Activated naive CD8-positive, alpha-beta T cell treated with anti-CD3 and anti-CD28 coated beads, Interleukin-2, amount 50 U/mL, for 24 hours (primary cell): ENCODE measurements at places on chromosomes 2 and 18.

DNA sequence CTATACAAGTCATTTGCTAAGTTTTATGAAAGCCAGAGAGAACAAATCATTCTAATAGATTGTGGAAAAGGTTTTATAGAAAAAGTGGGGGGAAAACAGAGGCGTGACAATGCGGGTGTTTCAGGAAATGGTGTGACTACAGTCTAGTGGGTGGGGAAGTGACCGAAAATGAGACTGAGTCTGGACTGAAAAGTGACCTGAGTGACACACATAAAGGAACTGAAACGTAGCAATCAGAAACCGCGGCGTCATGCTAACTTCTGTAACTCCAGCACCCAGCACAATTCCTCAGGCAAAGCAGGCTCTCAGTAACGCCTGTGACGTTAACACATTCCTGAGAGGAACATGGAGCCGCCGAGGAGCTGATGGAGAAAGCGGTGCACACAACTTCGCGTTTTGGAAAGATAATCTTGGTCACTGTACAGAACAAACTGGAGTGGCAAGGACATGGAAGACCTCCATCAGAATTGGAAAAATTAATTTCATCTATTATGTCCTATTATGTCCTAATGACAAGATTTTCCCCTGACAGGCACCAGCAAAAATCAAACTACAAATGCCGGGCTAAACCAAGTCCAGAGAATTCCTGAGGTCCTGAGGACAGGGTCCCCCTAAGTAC, 1.4 kb upstream of the CD226 start:
- DNase-seq: peak; percentile 59

GRCh38 chr2:55399815-55400214, 19.8 kb downstream of the CCDC88A start:
- no peak for DNase-seq

GRCh38 chr2:236394571-236394970, 130.4 kb upstream of the ASB18 start:
- DNase-seq: no peak

GRCh38 chr18:74513883-74514205, 17.7 kb downstream of the CNDP2 start:
- no peak for DNase-seq

DNA sequence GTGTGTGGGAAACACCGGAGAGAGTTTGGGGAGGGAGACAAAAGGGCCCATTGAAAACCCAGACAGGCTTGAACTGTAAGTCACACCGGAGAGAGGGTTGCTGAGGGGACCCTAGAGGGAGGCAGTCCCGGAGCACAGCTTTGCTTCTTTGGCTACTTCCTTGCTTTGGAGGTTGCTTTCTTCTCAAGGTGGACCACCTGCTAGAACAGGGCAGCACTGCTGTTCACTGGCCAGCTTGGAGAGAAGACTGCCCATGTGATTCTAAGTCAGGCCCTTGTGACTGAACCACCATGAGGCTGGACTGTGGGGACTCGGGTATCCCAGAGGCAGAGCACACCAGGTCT, 4.4 kb downstream of the ACTG2 start:
- no peak for DNase-seq

DNA sequence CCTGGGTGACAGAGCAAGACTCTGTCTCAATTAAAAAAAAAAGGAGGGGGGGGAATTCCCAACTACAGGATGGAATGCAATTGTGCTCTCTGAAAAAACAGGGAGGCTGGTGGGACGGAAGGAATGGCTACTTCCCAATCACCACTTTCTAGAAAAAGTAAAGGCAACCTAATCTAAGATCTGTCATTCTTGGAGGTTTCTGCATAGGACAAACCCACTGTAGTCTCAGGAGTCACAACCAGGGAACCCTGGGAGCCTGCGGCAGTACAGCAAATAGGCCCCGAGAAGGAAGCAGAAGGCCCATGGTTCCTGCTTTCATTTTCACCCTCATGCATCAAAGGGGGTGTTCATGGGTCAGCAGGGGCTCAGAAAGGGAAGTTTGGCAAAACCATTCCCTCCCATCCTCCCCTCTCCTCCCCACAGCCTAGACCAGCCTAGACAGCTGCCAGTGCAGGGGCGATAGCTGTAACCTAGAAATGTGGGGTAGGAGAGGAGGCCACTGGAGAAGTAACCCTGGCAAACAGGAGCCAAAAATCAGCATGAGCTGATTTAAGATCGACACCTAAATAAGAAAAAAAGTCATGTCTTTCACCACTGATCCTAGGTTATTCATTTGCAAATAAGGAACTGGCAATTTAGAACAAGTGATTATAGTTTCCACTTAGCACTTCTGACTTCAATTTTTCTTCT, 48.0 kb downstream of the TRABD2A start:
- DNase-seq: no peak

DNA sequence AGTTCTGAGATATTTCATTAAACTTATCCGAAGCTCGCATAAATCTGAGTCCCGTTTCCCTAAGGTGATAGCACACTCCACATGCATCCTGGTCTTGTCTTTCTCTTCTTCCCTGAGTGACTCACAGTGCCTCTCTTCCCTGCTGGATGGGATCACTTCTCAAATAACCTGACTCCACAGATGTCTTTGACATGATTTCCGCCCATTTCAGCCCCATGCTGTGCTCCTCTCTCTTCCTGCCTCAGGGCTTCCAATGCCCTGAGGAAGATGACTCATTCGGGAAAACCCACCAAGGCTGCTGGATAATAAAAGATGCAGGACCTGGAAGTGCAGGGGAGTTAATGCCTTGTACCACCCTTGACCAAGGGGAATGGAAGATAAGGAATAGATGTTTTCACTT, 441.7 kb upstream of the SOX11 start:
- no peak for DNase-seq

DNA sequence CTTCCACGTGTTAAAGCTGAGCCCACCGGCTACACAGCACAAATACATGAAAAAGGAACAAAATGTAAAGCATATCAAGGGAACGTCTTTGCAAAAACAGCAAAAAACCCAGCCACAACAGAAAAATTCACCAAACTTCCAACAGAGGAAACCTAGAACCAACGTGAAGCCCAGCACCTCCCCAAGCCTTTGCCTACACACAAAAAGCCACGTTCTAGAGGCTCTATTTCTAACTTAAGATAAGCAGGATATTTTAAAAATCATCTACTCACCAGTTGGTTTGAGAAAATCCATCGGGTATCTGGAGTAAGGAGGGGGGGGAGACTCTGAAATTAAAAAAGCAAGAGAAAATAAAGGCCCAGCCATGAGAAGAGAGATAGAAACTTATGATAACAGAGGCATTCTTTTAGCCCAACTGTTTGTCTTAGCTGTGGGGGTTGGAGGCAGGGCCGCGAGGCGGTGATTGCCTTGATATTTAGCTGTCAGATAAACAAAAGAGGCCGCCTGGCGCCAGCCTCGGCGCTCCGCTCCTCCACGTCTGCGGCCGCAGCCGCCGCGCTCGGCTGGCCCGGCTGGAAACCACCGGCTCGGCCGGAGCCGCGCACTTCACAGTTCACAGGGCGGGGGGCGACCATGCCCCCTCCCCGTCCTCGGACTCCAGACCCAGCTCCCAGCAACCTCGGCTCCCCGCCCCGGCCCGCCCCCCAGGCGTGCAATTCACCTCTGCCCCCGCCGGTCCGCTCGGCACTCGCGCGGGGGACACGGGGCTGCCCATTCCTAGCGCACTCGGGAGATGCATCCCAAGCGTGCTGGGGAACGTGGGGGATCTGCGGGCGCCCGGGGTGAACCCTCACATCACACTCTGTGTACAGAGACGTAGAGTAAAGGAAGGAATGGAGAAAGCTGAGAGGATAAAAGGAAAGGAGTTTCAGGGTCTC, 2.4 kb downstream of the SMAD7 start:
- DNase-seq: peak; percentile 53

DNA sequence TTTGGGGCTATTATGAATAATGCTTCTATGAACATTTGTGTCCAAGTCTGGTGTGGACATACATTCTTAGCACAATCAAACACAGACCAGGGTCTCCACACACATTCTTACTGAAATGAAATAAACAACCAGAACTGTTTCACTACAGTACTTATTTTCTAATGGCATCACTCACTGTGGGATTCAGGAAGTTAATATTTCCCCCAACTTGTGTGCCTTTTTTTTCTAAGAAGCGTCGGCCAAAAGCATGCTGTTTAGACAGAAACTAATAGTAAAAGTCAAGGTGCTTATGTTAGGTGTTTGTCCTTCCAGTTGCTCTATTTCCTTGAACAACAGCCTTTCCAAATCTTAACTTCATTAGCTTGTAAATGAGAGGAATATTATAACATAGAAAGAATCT, 117.6 kb downstream of the DOCK10 start:
- DNase-seq: no peak

- DNase-seq: no peak
Measured at GRCh38 chr2:234770031-234770506, 181.7 kb upstream of the SH3BP4 start.

DNA sequence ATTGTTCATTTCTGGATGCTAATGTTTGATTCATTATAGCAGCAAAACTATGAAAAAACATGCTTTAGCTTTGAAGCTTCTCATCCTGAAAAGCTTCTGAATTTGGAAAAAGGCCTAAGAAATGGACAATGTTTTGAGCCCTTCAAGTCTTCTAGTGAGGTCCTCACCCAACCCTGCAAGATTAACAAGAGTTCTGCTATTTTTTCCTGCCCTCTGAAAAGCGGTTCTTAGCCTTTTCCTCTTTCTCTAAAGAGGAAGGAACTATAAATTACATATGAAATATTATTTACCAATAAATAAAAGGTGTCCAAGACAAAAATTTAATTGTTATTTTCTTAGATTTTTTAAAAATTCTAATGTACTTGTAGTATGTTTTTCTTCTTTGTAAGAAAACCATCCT, 19.9 kb upstream of the CDH19 start:
- no peak for DNase-seq

GRCh38 chr18:22141211-22141610, 28.2 kb upstream of the GATA6 start:
- no peak for DNase-seq

DNA sequence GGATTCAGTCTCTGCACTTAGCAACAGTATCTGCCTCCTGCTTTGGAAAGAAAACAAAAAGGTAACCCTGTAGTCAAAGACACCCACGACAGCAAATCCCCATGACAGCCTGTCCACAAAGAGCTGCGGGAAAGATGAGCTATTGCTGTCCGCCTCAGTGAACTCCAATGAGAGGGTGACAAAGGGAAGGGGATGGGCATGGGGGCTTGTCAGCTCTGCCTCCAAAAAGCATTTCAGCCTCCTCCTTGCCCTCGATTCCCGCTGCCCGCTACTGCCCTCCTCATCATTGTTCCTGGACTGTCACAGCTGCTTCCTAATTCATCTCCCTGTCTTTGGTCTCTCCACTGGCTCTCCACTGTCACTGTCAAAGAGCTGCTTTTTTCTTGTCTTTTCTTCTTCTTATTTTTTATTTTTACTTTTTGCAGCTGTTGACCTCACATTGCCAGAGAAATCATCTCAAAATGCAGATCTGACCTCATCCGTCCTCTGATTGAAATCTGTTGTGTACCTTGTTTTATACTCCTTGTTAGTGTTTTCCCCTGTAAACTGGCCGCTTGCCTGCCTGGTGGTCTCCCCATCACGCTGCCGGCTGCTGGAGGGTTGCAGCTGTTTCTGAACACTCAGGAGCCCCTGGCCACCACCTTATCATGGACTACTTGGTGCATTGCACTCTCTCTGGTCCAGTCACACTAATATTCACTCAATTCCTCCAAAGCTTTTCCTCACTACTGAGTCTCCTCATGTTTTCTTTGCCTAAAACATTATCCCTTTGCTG, 7.9 kb upstream of the E2F6 start:
- DNase-seq: no peak

DNA sequence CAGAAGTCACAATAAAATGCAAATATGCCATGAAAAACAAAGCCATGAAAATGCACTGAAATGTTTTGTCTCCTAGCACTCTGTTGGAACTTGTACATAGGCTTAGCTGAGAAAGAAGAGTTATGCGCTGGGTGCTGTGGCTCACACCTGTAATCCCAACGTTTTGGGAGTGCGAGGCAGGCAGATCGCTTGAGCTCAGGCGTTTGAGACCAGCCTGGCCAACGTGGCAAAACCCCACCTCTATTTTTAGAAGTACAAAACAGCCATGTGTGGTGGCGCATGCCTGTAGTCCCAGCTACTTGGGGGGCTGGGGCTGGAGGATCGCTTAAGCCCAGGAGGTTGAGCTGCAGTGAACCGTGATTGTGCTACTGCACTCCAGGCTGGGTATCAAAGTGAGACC, 39.9 kb downstream of the IRS1 start:
- DNase-seq: no peak

- no peak for DNase-seq
Measured at GRCh38 chr2:48391616-48392015, 138.3 kb upstream of the STON1 start.

GRCh38 chr2:141125432-141125831, 1005.4 kb downstream of the LRP1B start:
- no peak for DNase-seq

- DNase-seq: no peak
Measured at GRCh38 chr2:72827487-72827886, 1.7 kb upstream of the EXOC6B start.

- no peak for DNase-seq
Measured at GRCh38 chr2:19541884-19542283, 183.5 kb upstream of the OSR1 start.

DNA sequence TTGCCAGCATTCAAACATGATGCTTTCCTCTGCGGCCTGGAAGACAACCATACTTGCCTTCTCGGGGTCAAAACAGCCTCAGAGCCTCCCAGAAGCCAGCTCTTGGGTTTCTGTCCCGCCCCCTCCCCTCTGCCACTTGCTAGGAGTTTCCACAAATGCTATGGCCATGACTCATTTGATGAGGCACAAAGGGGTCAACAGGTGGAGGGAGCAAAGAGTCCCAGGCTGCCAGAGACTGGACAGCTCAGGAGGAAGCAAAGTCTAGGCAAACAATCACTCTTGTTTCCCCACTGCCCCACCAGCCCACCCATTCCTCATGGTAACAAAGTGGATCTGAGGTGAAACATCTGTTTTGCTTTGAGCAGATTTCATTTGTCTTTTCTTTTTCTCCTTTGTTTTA, 551.1 kb downstream of the TNS1 start:
- peak; percentile 16 for DNase-seq

GRCh38 chr2:177316756-177317155, 52.2 kb upstream of the NFE2L2 start:
- no peak for DNase-seq

- no peak for DNase-seq
Measured at GRCh38 chr2:157843935-157844334, 32.2 kb downstream of the ACVR1 start.

DNA sequence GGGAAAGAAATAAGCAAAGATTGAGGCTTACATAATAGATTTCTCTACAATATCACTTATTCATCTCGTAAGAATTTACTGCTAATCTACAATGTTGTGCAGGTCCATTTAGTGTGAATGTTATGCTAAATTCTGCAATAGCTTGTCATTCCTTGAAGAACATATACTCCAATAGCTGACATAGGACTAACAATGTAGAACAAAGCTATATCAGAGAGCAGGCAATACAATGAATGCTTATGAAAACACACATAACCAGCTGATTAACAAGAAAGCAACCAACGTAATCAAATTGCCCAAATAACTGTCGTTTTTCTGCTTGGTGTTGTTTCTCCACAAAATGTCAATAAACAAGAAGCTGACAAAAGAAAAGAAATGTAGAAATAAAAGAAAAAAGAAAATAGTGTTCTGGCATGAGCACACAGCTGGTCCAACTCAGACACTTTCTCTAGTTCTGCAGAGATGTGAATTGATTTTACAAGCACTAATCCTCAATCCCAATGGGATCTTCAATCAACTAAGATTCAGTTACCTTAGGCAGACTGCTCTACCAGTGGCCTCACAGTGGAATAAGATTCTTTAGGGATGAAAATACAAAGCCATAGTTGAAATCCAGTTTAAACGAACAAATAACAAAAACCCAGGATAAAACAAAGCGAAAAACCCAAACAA, 1024.7 kb upstream of the PIK3C3 start:
- no peak for DNase-seq

- DNase-seq: no peak
Measured at GRCh38 chr2:144230448-144231085, 289.4 kb downstream of the ZEB2 start.
